Neural crest cell (in vitro differentiated cells): ENCODE measurements at places on chromosomes 2 and 18.

DNA sequence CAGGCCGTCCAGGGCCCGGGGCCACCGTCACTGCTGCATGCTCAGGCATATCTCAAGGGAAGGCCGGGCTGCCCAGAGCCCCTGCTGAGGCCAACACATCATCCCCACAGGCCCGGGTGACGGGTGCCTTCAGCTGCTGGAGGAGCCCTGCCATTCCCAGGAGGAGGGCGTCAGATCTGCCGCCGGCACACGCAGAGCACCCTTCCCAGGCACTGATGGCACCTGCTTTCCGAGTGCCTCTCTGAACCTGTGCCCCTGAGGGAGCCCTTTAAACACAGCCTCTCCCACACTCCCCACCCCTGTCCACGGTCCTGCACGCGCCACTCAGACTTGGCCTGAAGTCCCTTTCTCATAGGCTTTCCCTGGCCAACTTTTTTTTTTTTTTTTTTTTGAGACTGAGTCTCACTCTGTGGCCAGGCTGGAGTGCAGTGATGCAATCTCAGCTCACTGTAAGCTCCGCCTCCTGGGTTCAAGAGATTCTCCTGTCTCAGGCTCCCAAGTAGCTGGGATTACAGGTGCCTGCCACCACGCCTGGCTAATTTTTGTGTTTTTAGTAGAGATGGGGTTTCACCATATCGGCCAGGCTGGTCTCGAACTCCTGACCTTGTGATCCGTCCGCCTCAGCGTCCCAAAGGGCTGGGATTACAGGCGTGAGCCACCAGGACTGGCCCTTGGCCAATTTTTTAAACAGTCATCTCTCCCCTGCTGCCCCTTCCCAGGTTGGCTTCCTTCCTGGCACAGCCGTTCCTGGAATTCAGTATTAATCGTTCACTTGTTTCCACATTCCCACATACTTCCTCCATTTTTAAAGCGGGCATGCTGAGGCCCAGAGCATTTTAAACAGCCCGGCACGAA is 211.7 kb downstream of the NDUFA10 start:
- DNase-seq: no peak

DNA sequence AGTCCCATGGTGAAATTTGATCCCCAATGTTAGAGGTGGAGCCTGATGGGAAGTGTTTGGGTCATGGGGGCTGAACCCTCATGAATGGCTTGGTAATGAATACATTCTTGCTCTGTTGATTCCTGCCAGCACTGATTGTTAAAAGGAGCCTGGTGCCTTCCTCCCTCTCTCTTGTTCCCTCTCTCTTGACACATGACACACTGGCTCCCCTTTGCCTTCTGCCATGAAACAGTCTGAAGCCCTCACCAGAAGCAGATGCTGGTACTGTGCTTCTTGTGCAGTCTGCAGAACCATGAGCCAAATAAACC is 30.6 kb upstream of the EPC2 start:
- no peak for DNase-seq

- no peak for DNase-seq
Measured at GRCh38 chr2:219641390-219642068, 14.1 kb downstream of the SLC4A3 start.

DNA sequence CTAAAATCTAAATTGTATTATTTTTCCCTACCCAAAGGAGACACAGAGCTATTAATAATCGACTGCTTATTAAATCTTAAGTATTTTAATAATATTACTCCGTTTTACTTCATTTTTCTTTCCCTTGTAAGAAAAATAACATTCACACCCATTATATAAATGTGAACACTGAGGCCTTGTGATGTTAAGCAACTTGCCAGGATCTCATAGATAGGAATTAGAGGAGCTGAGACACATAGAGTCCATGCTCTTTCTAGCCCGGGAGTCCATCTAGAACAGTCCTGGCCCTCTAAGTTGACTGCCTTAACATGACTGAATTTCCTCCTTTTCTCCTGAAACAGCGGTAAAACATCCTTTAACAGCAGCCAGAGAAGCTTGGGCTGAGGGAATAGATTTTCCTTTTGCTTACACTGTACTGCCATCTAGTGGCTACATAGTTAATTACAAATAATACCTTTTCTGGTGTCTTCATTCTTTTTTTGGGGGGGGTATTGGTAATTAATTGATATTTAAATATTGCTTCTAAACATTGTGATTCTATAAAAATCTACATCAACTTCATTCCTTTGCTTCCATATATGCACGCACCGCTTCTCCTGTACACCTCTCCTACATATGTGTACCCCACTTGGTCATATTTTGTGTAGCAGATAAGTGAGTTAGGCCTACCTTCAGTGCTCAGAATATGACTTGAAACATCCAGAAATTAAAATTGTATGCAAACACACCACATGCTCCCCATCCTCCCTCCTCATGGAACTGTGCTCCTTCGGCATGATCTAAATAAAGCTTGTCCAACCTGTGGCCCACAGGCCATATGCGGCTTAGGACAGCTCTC is 125.8 kb upstream of the HNMT start:
- DNase-seq: no peak

DNA sequence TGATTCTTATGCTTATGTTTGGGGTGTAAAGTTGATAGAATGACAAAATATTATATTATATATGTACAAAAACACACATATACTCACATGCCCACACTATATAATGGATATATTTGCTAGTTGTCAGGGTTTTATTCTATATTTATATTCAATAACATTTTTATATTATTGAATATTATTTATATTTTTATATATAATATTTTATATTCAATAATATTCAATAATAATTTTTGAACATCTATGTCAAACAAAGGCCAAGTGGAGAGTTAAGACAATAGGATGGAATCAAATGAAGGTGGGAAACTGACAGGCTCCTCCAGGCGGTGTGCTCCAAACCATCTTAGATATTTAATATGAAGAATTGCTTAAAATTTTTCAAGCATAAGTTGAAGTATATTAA is 213.2 kb downstream of the MYT1L start:
- no peak for DNase-seq

DNA sequence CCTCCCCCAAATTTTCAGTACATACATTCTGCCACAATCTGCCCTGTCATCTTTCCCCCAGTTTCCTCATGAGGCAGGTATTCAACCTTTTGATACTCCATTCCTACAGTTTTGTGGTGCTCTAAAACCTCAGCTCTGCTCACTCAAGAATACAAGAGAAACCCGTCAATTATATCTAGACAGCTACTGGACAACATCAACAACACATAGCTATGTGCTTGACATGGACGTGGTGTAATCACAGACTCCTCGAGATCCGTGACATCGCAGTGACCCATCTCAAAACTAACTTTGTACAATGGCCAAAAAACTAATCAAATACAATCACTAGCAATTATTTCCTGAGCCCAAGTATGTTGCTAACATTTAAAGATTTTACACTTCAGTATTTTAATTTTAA is 23.6 kb downstream of the WDSUB1 start:
- DNase-seq: no peak

DNA sequence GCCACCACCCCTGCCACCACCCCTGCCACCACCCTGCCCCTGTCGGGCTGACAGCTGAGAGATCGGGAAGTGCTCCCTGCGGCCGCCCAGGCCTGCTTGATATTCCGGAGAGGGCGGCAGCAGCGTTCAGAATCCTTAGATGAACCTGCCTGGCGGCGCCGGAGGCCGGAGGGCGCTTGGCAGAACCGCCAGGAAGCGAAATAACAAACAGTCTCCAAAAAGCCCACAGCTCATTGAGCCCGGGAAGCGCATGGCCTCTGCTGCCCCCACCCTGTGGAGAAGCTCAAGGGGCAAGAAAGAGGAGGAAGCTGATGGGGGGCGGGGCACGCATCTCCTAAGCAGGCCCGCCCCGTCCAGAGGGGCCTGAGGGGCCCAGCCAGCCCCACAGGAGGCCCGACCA is 92.2 kb upstream of the MBOAT2 start:
- DNase-seq: no peak

GRCh38 chr2:6872394-6872793 is 5.2 kb upstream of the RSAD2 start:
- no peak for DNase-seq

GRCh38 chr2:65377556-65378192 is 54.7 kb downstream of the SPRED2 start:
- no peak for DNase-seq
